ENCODE measurements at places on chromosomes 5 and 9.

- no peak for DNase-seq
These were observed 69.4 kb downstream of the LMX1B start for GRCh38 chr9:126682928-126683697.

DNA sequence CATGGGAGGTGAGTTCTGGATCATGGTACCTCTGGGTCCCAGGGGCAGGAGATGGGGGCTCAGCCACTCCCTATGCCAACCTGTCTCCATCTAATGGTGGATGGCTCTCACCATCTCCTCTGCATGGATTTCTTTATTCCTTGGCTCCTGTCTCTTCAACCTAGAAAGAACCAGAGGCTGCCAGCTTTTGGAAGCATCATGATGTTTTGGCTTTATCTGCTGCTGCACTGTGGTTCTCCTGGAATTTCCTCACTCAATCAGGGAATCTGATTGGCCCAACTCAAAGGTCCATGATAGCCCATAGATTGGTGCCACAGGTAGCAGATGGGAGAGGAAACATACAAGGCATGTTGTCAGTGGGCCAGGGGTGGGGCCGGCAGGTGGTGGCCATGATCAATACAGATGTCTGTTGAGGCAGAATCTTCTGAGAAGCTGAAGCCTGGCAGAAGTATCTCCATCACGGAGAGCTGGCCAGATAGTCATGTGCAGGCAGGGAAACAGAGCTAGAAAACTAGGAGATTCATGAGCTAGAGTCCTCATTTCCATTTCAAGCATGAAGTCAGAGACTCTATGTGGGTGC, 158.2 kb downstream of the MACROH2A1 start:
- no peak for DNase-seq

DNA sequence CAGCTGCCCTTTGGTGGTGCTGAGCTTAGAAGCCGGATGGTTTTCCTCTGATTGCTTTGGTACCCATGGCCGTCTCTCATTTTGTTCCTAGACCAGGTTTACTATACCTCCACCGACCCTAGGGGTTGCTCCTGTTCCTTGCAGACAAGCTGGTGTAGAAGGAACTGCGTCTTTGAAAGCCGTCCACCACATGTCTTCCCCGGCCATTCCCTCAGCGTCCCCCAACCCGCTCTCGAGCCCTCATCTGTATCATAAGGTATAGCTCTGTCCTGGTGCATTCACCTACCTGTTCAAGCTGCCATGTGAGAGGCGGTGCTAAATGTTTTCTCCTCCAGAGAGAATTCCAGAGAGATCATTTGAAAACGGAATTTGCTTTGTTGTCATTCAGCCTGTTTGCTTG, 39.5 kb downstream of the TENT4A start:
- no peak for DNase-seq

GRCh38 chr9:18118268-18118667, 355.7 kb upstream of the ADAMTSL1 start:
- DNase-seq, result no peak

DNA sequence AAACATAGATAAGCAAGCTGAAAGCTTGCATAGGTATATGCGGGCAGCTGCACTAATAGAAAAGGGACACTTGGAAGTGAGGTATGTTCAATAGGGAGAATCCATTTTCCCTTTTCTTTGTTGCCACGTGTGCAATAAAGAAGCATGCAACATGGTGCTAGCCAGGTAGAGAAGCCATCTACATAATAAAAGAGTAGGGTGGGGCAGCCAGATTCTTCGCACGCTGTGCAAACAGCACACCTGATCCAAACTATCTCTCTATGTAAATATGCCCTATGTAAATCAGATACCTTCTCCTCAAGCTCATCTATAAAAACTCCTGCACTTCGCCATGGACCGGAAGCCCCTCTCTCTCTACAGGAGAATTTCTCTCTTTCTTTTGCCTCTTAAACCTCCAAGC, 91.9 kb upstream of the C9orf72 start:
- no peak for DNase-seq

DNA sequence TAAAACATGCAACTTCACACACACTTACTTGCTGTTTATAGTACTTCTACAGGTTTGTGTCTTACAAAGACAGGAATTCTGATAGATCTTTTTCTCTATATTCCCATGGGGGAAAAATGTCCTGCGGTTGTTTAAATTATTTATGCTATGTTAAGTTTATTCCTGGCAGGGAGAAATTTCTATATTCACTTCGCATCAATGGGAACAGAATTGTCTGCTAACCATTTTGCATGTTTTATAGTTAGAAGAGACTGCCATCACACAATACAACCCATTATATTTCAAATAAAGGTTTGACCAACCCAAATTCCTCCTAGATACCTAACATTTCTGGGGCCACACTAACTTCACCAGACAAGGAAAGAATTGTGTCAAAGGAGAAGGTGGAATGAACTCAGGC, 110.0 kb upstream of the PRR16 start:
- DNase-seq, result no peak
